ENCODE measurements at places on chromosomes 12 and 14. TPM values are rescaled to one million over a fixed set of nuclear protein-coding genes. Genes with fewer than 3 reads are reported as not detected.

DNA sequence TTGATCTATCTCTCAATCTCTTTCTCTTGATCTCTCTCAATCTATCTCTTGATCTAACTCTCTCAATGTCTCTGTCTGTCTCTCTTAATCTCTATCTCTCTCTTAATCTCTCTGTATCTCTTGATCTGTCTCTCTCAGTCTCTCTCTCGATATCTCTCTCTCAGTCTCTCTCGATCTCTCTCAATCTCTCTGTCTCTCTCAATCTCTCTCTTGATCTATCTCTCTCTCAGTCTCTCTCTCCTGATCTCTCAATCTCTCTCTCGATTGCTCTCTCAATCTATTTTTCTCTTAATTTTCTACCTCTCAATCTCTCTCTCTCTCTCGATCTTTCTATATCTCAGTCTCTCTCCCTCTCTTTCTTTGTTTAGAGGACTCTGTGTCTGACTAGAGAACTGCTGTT is 126.7 kb downstream of the BCL11B start:
- H3K36me3 ChIP-seq, result no peaks in the 10 kb centered on the region
- no peaks in the 10 kb centered on the region for H3K27me3 ChIP-seq
- no peak for ATAC-seq
- no peak overlapping the region for H3K27ac ChIP-seq
- peaks cover 3% of the 10 kb centered on the region for H3K4me1 ChIP-seq

DNA sequence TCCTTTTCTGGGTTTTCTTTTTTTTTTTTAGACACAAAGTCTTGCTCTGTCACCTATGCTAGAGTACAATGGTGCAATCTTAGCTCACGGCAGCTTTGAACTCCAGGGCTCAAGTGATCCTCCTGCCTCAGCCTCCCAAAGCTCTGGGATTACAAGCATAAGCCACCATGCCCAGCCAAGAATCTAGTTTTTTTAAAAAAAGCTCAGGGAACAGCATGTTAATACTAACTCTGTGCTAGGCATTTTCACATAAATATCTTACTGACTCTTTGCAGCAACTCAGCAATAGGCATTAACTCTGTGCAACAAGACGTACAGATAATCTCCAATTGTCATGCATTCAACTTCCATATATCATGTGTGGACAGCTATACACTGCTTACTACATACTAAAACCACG is 97.4 kb downstream of the LLPH start:
- H3K27me3 ChIP-seq, result peaks cover 22% of the 10 kb centered on the region
- ATAC-seq, result no peak
- no peak overlapping the region for H3K4me3 ChIP-seq
- H3K27ac ChIP-seq, result no peak overlapping the region

DNA sequence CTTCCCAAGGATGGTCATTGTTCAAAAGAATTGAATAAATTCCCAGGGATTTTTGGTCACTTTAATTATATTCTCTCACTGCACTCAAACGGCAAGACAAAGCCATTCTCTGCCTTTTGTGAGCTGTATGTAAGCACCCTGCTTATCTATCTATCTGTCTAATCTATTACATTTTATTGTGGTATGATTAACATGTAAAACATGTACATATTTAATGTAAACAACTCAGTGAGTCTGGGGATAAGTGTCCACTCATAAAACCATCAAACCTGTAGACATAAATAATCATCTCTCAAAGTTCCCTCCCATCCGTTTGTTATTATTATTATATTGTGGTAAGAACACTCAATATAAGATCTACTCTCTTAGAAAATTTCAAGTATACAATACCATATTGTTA is 167.1 kb downstream of the CAND1 start:
- ATAC-seq, result no peak
- H3K4me1 ChIP-seq, result peaks cover under 1% of the 10 kb centered on the region
- H3K4me3 ChIP-seq, result no peak overlapping the region
- no peaks in the 10 kb centered on the region for H3K27me3 ChIP-seq
- no peak overlapping the region for H3K27ac ChIP-seq
- H3K36me3 ChIP-seq, result no peaks in the 10 kb centered on the region

DNA sequence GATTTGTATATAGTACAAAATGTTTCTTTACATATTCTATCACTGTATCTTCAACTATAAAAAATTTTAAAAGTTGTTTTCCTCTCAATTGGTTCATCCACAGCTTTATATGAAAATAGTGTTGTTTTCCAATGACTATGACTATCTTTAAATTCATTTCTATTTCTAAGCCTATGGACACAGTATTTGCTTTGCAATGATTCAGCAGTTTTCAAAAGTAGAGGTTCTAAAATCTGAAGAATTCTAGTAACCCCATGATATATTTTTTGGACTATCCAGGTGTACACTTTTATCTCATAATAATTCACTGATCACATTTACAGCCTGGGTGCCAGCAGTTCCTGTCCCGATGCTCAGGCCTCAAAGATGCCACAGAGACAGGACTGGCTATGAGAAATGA is 118.4 kb upstream of the PTPRR start:
- ATAC-seq, result no peak
- H3K27ac ChIP-seq, result no peak overlapping the region
- H3K4me1 ChIP-seq, result no peaks in the 10 kb centered on the region
- no peaks in the 10 kb centered on the region for H3K36me3 ChIP-seq
- H3K27me3 ChIP-seq, result no peaks in the 10 kb centered on the region
- H3K4me3 ChIP-seq, result no peak overlapping the region

DNA sequence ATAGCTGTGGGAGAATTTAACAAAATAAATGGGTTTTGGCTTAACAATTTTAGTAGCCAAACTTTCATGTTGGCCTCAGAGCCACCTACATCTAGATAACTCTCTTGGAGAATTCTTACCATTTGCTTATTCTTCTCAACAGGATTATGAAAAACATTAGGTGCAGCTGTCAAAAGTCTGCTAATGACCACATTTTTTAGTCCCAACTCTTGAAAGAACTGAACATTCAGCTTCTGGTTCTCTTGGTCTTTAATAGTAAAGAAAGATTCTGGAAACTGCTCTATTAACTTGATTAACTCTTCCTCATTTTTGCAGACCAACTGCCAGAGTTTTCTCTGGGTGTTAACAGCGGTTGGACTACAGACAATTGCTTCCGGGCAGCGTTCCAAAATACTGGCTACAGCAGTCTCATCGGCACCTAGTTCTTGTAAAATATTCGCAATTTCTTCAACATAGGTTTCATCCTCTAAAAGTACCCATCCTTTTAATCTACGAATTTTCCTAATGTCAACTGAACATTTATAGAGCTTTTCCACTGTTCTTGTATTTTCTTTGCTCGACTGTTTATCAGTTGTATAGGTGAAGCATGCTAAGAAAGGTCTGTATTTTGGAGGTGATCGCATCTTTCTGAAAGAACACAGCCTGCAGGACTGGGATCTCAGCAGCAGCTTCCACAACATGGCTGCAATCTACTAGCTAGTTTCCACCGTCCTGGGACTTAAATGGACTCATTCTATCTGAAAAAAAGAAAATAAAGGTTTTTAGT is 8.7 kb downstream of the MTERF2 start:
- ATAC-seq, result no peak
- no peaks in the 10 kb centered on the region for H3K27me3 ChIP-seq
- peaks cover 10% of the 10 kb centered on the region for H3K4me1 ChIP-seq
- no peak overlapping the region for H3K4me3 ChIP-seq
- no peak overlapping the region for H3K27ac ChIP-seq

GRCh38 chr12:16604596-16605252 is 1.2 kb downstream of the LMO3 start:
- H3K27me3 ChIP-seq, result peaks cover 34% of the 10 kb centered on the region
- H3K27ac ChIP-seq, result no peak overlapping the region
- no peaks in the 10 kb centered on the region for H3K4me1 ChIP-seq
- no peak for ATAC-seq

DNA sequence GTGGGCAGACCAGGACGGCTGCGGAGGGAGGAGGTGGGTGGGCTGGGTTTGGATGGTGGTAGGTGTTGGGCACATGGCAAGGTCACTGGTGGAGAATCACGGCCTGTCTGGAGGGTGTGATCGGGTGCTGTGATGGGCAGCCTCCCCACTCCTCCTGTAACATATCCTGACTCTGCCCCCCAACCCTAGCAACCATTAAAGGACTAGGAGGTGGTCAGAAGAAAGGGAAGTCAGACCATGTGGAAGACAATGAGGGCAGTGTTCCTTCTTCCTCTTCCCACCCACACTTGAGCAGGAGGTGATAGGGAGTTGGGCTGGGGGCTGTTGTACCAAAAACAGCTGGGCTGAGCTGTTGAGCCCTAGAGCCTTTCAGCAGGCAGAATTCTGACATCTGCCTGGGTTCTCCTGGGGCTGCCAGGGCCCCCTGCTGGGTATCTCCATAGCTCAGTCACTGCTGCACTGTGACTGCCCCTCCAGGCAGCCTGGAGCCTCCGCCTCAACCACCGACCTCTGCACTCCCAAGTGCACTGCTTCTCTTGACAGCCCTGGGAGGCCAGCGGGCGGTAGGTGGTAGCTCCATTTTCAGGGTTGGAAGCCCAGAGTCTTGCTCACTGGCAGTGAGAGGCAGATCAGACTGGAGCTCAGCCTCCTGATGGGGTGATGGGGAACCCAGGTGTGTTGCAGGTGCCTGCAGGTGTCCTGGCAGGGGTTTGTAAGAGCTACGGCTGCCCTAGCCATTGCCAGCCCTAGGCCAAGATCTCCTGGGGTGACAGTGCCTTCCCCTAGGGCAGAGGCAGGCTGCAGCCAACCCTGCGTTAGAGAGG is 15.4 kb downstream of the VASH1 start:
- no peak for ATAC-seq
- H3K4me1 ChIP-seq, result no peaks in the 10 kb centered on the region
- peaks cover 5% of the 10 kb centered on the region for H3K36me3 ChIP-seq
- no peaks in the 10 kb centered on the region for H3K27me3 ChIP-seq

GRCh38 chr12:130634866-130635265 is 81.2 kb downstream of the RIMBP2 start:
- no peak overlapping the region for H3K4me3 ChIP-seq
- no peak for ATAC-seq
- H3K27ac ChIP-seq, result no peak overlapping the region
- H3K27me3 ChIP-seq, result peaks cover 12% of the 10 kb centered on the region
- no peaks in the 10 kb centered on the region for H3K36me3 ChIP-seq
- H3K4me1 ChIP-seq, result no peaks in the 10 kb centered on the region

The LMNTD1 gene
- not detected for total RNA-seq

The PAX9 gene
- total RNA-seq, result not detected

The SPIC gene
- total RNA-seq, result not detected

The PRR4 gene
- 2.4 TPM for total RNA-seq

The SRRM4 gene
- not detected for total RNA-seq

The TMEM229B gene
- total RNA-seq, result 0.84 TPM

The TOMM20L gene
- not detected for total RNA-seq

The KERA gene
- total RNA-seq, result not detected

The KCNH5 gene
- not detected for total RNA-seq

The DIO2 gene
- total RNA-seq, result 1.5 TPM

The KRT83 gene
- not detected for total RNA-seq

All from activated T-helper 17 cell treated with anti-CD3 and anti-CD28 coated beads, Interleukin-2, amount 50 U/mL, for 72 hours (primary cell).